ENCODE measurements at places on chromosomes 5 and 9.

DNA sequence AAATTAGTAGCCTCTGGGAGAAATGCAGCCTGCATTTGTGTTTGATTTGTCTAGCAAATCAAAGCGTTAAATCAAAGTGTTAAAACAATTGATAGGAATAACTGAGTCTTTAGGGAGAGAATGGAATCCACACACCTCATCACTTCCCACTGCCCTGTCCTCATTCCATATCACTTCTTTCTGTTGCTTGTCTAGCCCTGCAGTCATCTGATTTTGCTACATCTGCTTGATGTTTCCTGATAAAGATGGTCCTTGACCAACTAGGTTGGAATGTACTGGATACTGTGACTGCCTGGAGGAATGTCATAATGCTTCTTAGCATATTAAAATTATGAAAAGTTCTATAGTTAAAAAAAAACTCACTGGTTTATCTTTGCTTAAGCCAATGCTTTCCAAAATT, 119.9 kb downstream of the DOCK2 start:
- DNase-seq, result no peak

GRCh38 chr5:129426071-129426470, 34.0 kb upstream of the ADAMTS19 start:
- no peak for DNase-seq

DNA sequence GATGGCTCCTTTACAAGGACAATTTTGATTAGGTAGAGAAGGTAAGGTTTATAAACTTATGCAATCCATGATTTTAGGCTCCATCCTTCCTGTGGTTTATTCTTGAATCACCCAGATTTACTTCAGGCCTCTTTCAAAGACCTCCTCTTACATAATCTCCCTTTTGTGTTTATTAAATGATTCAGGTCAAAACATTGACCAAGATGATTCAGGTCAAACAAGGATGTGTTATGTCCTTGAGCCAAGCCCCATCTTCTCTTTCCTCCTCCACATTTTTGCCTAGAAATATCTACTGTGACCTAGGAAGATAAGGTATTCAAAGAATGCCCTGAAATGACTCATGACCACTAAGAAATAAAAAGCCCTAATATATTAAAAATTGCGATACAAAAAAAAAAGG, 31.8 kb upstream of the TLR4 start:
- no peak for DNase-seq

- no peak for DNase-seq
These were observed 310.5 kb downstream of the PLK2 start for GRCh38 chr5:58149345-58149744.

DNA sequence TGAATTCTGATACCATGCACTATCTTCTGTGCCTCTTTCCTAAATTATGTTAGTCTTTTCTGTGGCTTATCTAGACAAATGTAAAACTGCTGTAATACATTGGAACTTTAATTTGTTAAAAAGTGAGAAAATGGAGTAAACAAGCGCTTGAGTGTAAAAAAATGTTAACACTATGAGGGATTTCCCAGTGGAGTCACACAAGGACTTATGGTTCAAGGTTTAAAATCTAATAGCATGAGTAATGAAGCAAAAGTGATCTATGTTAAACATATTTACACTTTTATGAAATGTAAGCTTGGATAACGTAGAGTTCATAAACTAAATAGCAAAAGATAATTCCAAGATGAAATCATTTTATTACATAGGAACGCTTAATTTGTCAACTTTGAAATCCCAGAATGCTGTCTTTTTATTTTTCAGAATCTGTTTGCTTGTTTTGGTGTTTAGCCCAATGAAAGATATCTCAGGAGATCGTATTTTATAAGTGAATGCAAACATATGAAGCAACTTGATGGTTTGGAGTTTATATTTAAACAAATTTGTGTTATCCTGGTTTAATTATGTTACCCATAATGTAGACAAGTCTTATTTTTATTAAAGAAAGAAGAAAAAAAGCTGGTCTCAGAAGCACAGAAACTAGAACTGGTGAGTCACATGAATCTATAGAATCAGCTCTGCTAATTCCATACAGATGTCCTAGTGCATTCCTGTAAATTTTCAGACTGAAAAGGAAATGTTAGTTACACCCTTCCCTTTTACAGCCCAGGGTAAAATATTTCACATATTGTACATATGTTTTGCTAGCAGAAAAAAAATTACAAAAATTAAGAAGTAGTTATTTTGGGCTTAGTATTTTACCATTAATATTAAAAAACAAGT, 34.2 kb upstream of the FBN2 start:
- DNase-seq, result no peak

DNA sequence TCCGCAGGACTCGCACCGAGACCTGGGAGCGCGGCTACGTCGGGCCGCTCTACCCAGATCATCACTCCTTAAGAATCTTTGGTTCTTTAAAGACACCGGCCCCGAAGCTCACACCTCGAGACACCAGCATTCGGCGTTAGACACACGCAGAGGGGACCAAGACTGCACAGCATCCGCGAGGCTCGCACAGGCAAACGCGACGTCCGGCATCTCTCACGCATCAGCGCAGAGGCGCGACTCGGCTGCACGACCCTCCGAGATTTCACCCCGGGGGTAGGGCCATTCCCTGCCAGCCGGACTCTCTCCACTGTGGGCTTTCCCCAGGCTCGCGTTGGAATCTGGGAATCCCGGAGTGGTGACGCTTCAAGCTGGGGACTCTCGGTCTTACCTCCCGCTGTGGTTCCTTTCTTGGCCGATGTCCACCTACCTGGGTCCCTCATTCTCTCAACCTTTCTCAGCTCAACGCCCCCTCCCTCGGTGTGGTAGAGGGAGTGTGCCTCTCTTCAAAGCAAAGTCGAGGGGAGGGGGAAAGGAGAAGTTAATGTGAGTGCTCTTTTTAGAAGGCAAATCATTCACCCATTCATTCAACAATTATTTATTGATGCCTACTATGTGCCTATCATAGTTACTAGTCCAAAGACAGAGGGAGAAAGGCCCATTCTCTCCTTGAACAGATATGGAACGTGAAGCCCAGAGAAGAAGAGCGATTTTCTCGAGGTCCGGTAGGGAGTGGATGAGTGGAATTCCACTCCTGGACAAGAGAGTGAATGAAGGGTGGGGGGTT, 1.3 kb upstream of the HAND1 start:
- DNase-seq, result no peak

DNA sequence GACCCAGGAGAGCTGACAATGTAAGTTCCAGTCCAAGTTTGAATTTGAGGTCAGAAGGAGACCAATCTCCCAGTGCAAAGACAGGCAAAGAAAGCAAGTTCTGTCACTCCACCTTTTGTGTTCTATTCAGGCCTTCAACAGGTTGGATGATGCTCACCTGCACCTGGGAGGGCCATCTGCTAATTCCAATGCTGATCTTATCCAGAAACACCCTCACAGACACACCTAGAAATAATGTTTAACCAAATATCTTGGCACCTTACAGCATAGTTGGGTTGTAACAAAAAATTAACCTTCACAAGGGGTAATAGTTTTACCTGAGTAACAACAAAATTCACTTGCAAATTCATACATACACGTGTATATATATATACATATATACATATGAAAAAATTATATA, 190.8 kb downstream of the DIRAS2 start:
- DNase-seq, result no peak

- no peak for DNase-seq
These were observed 27.1 kb upstream of the SLC6A19 start for GRCh38 chr5:1174122-1174936.

DNA sequence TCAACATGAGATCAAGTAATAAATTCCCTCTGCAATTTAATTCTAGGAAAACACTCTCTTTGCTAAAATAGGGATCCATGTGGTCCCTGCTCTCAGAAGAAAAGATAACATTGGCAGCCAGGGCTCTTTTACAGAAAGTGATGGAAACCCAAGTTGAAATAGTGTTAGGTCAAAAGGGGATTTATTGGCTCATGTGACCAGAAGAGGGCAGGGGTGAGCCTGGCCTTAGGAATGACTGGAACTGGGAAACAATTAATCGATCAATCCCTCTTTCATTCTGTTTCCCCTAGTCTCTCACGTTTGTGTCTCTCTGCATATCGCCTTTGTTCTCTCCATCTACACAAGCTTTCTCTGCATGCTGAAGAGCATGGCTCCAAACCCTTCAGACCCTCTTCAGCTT, 58.3 kb upstream of the ALDH1B1 start:
- no peak for DNase-seq

GRCh38 chr9:95261890-95262289, 55.6 kb downstream of the FANCC start:
- no peak for DNase-seq

DNA sequence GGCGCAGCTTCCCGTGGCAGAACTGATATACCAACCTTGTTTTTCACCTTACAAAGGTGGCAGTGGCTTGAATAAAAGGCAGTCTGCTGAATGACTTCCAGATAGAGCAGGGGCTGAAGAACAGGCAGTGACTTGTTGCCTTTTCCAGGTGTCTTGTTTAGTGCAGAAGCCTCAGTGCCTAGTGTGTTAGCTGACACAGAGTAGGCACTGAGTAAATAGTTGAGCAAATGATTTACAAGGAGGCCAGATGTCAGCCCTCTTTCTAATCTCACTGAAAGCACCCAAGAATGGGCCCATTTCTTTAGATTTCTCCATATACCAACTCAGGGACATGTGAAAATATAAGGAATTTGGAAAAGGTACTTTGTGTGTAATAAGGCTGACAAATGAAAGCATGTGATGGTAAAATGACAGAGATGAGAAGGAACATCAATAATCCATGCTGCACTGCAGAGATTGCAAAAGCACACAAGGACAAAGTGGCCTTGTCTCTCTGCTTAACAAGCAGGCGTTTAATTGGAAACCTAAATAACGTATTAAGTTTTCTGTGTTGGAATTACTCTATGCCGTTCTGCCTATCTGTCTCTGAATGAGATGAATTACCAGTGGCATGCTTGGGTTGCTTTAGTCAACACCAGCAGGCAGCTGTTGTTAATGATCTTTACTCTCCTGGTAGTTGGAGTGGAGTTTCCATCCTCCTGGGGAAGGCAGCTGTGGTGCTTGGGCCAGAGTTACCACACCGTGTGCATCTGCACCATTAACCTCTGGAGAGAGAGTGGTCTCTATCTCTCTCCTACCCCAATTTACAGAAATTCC, 360.1 kb upstream of the C9orf72 start:
- no peak for DNase-seq

DNA sequence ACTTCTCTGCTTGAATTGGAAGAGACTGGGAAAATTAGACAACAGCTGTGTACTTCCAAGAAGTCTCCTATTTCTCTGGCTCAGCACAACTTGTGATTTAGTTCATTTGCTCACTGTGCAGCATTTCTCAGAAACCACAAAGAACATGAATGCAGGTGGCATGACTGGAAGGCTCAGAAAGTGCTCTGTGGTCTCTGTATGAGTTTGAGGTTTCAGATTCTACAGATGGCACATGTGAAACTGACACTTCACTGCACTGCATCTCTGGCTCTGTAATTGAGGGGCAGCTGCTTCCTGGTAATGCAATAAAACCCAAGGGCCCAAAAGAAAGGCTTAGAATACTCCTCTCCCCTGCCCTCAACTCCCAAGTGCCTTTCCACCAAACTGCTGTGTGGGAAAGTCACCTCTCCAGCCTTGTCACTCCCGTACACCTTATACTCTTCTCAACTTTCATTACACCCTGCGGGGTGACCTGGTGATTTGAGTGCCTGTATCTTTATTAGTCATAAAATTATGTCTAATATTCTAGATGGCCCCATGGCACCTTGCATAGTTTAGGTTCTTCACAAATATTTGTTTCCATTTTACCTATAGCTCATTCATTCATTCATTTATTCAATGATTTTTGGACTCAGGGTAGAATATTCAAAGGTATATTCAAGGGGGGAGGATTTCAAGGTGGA, 82.5 kb downstream of the ESM1 start:
- DNase-seq, result no peak

Data from stimulated activated CD4-positive, alpha-beta T cell treated with anti-CD3 and anti-CD28 coated beads, TNF-alpha, amount 100 ng/mL, for 4 hours (primary cell).